Fibroblast of villous mesenchyme (primary cell): ENCODE measurements at places on chromosomes 4 and X. TPM values are rescaled to one million over a fixed set of nuclear protein-coding genes. Genes with fewer than 3 reads are reported as not detected.

Gene SPIN2A
- 1.3 and 1.7 TPM in 2 replicates for total RNA-seq

Gene RHOXF1
- not detected in 2 replicates for total RNA-seq

Gene TMA16
- total RNA-seq: 30.6 and 53.5 TPM in 2 replicates

Gene JADE1
- total RNA-seq: 29.6 and 38.4 TPM in 2 replicates

Gene GAGE12F
- not detected in 2 replicates for total RNA-seq

Gene ASB9
- total RNA-seq: 0.64 and 2.6 TPM in 2 replicates
